ENCODE measurements at places on chromosomes 5 and 9. TPM values are rescaled to one million over a fixed set of nuclear protein-coding genes. Genes with fewer than 3 reads are reported as not detected.
A peak's percentile ranks its signal among the peaks of the same experiment; 100 is the strongest.

DNA sequence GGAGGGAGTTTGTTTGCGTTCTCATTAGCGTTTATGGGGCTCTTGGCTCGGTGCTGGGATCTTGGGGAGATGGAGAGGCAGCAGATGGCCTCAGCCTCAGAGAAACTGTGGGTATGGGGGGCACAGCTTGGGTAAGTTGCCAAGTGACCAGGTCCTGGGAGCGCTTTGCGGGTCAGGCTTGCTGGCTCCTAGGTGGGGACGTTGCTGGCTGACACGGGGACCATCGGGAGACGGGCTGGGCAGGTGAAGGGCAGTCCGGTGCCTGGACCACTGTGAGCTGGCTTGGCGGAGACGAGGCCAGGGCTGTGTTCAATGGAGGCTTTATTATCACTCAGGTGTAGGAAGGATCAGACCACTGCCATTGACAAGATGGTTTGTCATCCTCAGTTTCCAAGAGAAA lies 30.0 kb downstream of the FGD3 start:
- DNase-seq: no peak

The RNF208 gene
- not detected for polyA plus RNA-seq

DNA sequence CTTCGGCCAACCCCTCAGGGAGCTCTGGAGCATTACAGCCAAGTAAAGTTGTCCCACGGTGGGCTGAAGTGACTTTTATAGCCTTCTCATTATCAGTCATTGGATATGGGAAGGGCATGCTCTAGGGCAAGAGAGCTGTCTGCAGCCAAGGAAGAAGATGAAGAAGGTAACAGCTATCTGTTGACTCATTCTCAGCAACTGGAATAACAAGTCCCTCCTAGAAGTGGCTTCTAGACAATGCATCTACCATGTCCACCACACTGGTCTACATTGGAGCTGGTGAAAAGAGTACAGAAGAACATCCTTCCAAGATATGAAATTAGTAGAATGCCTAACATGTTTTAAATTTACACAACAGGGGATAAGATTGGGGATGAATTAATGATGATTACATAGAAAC lies 524.2 kb downstream of the ACTL7B start:
- no peak for DNase-seq

DNA sequence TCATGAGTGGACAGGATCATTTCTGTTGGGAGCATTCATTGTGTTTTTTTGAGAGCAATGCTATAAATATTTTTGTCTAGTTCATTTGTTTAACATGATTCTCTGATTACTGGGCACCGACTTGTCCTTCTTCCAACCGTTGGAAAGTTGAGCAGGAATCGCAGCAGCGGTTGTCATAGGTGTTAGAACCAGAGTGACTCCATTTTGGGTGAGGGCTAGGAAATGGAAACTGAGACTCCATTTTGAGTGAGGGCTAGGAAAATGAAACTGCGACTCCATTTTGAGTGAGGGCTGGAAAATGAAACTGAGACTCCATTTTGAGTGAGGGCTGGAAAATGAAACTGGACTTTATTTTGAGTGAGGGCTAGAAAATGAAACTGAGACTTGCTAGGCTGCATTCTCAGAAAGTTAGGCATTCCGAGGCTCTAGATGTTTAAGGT lies 100.6 kb downstream of the ICE1 start:
- peak; percentile 66 for DNase-seq

The DRD1 gene
- polyA plus RNA-seq: not detected

DNA sequence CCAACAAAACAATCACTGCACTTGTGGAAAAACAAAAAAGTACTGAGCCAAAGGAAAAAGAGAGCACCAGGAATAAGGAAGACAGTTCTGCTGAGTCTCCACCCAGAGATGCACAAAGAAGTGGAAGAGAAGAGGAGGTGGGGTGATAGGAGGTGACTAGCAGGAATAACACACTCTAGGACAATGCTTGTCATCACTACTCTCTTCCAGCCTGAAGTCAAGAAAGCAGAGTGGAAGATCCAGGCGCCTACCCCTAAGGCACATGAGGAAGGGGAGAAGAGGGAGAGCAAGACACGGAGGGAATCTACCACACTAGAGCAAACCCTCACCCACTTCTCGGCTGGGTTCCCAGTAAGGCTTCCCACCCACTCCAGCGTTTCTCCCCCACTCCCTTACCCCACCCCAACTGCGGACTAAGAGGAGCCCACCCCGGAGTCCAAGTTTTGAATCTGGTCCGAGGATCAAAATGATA lies 1.7 kb downstream of the SLIT3 start:
- DNase-seq: no peak

The RRAGA gene
- polyA plus RNA-seq: 103 TPM

The NR6A1 gene
- not detected for polyA plus RNA-seq

GRCh38 chr5:16805486-16805885 lies 130.6 kb downstream of the MYO10 start:
- DNase-seq: no peak

The SV2C gene
- not detected for polyA plus RNA-seq

DNA sequence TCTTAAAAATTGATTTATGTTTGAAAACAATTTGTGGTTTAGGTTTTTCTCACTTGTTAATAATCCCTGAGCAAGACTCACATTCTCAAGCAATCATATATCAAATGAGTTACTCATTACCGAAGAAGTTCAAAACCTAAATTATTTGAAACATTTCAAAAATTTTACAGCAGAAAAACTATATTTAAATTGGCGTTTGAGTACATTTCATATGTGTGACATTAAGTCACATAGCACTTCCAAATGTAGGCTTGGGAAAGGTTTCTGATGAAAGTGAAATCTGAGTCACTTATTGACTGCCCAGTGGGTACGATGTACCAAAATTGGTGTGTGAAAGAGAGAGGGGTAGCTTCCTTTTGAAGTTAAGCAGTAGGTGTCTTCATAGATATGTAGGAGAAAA lies 411.4 kb upstream of the SGCD start:
- DNase-seq: no peak

- no peak for DNase-seq
Observed at GRCh38 chr5:89289604-89290003, 406.6 kb upstream of the MEF2C start.

The ECM2 gene
- polyA plus RNA-seq: 0.16 TPM

GRCh38 chr5:610744-611730 lies 1.1 kb upstream of the CEP72 start:
- DNase-seq: no peak

The TMEM215 gene
- not detected for polyA plus RNA-seq

The BTNL8 gene
- polyA plus RNA-seq: not detected

GRCh38 chr9:97572196-97572891 lies 60.8 kb downstream of the TSTD2 start:
- DNase-seq: no peak

DNA sequence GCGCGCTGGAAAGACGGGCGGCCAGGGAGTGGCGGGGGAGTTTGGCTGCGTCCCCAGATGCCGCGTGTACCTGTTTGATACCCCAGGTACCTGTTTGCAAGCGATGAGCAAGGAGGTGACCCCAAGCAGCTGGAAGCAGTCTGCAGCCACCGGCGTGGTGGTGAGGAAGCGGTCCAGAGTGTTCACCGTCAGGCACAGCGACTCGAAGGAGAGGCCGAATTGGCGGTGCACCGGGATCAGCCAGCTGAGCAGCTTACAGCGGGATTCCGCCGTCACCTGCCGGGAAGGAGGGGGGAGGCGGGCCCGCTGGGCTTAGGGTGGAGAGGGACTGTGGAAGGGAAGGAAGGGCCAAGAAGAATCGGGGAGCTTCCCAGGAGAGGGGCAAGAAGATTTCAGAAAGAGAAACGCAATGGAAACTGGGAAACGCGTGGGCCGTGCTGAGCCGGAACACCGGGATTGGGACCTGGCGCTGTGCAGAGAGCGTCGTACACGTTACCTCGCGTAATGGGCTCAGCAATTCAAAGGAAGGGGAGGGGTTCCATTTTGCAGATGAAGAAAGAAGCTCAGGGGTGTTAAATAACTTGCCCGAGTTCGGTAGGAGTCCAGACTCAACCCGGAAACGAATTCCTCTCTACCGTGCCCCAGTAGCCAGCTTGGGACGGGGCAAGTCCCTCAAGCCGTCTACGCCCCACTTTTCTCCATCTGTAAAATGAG lies 980 bp downstream of the CCNO start:
- peak; percentile 6 for DNase-seq

The TLX3 gene
- not detected for polyA plus RNA-seq

DNA sequence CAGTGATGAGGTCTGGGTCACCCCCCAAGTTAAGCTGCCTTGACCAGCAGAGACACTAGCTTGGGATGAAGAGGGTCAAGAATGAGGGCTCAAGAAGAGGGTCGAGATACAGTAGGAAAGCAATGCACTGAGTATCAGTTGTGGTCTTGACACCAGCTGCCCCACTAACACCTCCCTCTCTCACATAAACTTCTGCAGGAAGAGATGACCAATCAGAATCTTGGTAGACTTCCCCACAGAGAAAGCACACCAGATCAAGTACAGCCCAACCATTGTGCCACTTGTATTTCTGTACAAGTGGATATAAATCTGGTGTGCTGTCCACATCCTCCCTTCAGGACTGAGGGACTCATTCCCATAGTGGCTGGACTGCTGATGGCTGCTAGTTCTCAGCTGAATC lies 101.2 kb upstream of the ELL2 start:
- DNase-seq: no peak

- DNase-seq: no peak
Observed at GRCh38 chr5:3324421-3325101, 271.1 kb upstream of the IRX1 start.

DNA sequence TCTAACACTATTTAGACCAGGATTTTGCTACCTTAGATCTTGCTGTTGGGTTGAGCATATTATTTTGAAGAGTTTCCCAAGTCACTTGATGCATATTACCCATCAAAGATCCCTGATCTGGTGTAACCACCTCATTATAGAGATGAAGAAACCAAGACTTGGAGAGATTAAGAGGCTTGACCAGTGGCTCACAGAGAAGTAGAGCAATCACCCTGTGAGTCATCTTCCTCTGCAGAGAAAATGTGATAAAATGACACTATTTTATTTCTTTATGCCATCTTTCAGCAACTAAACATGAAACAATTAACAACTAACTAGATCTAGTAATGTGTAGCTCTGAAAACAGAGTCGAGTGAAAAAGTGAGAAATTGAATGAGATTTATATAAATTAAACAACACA lies 76.1 kb downstream of the KIF4B start:
- no peak for DNase-seq

- no peak for DNase-seq
Observed at GRCh38 chr9:134484479-134484878, 157.1 kb upstream of the COL5A1 start.

All from immature natural killer cell (primary cell).